ENCODE measurements at places on chromosomes 3 and 15.

DNA sequence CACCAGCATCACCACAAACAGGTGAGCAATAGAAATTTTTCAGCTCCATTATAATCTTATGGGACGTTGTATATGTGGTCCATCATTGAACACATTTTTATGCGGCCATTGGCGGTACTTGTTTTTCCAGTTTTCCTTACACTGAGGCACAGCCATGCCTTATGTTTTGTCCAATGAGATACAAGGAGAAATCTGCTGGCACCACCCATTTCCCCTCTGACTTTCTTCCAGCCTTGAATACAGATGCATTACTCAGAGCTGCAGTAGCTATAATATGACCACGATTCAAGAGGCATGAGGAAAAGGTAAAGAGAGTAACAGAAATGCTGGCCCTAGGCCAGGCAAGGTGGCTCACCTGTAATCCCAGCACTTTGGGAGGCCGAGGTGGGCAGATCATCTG is 9.0 kb upstream of the PIK3R4 start:
- no peak for DNase-seq

- DNase-seq = no peak
Measured at GRCh38 chr15:65249641-65250040, 37.0 kb downstream of the PARP16 start.

- no peak for DNase-seq
Measured at GRCh38 chr15:66779331-66780009, 77.4 kb downstream of the SMAD6 start.

DNA sequence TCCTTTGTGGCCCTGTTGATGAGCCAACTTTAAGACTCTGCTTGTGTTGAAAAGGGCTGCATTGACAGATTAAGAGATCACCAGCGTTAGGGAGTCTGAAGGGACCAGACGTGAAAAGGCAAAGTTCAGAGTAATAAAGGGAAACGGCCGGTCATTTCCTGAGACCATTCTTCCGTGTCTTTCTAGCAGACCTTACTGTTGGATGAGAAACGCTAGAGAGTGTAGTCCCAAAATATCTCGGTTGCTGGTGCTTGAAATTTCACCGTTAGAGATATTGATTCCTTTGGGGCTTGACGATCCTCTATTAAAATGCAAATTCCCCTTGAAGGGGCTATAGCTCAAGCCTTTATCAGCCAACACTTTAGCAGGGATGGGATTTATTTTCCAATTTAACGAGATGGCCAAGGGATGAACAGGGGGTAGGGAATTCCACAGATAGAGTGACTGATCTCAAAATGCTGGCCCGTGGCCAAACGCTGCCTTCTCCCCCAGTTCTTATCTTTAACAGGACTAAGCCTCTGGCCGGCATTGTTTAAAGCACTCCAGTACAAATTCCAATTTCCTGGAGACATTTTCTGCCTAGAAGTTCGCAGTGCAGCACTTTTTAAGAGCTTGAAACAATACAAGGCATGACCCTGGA is 250.4 kb downstream of the TJP1 start:
- no peak for DNase-seq

DNA sequence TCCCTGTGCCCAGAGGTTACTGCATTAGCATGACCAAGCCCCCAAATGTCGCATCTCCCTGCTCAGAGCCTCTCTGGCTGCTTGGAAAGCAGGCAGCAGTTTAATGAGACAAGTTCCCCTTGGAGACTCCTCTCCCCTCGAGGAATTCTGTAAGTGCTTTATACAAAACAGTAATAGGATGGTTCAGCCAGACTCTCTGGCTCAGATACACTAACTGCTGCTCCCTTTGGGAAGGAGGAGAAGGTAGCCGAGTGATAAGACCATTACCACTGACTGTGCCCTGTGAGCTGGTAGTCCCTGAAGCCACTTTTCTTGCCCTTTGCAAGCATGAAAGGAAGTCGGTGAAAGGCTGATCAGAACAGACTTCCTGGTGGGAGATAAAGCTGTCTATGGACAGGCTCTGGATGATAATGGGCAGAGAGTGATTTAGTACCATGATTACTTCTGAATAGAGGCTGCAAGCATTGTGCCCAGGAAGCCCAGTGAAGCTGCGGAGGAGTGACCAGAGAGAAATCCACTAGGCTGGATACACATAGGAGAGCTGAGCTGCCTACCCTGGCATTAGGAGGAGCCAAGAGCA is 100.8 kb downstream of the SEMA6D start:
- DNase-seq = no peak

DNA sequence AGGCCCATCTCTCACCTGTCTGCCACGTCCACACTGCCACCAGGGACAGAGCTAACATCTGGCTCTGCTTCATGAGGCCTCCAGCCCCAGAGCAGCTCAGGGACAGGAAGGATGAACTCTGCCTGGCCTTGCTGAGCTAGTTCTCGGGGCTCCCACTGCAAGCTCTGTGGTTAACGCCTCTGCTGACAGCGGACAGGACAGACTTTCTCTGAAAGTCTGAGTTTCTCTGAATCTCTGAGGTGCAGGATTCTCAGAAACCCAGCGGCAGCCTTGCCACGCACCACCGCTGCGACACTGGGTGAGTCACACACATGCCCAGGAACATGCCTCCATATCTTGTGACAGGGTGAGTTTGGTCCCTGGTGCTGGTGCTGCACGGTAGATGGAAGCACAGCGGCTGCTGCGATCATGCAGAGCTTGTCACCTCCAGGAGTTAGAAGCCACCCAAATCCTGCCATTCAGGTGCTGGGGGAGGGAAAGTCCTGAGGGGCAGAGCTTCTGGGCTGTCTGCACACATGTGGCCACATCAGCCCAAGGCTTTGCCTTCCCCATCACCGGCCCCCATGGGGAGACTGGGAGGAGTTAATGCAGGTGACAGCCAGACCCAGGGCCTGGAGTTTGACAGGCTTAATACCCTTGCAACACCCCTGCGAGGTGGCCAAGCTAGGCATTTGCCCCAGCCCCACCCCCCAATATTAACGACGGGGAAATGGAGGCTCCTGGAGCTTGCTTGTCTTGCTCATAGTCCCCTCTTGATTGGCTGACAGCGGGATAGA is 267.0 kb downstream of the PLCL2 start:
- no peak for DNase-seq

DNA sequence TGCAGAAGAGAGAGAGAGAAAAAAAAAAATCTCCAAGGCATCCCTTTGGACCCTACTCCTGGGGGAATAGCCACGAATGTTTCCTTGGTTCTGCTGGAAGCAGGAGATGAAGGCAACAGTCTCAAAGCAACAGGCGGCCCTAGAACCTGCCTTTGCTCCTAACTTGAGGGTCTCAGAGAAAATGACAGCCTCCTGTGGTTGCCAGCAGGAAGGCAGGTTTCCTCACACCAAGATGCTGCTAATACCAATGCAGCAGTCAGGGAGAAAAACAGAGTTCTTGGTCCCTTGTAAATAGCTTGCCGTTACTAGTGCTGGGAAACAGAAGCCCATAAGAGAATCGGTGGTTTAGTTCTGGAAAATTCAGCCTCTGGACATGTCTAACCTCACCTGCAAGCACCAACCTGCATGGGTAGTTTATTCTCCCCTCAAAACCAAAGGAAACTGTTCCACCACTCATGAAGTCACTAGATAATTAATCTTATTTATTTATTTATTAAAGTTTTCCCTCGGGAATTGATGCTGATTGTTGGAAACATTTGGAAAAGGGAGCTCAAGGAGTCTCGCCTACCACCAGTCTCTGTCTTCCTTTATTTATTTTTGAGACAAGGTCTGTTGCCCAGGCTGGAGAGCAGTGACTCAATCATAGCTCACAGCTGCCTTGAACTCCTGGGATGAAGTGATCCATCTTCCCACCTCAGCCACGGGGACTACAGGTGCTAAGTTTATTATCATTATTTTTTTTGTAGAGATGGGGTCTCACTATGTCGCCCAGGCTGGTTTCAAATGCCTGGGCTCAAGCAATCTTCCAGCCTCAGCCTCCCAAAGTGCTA is 883 bp upstream of the FRMD4B start:
- no peak for DNase-seq

- no peak for DNase-seq
Measured at GRCh38 chr3:133833880-133834620, 28.4 kb downstream of the SRPRB start.

GRCh38 chr3:15433531-15433930 is 6.1 kb downstream of the EAF1 start:
- DNase-seq = no peak

DNA sequence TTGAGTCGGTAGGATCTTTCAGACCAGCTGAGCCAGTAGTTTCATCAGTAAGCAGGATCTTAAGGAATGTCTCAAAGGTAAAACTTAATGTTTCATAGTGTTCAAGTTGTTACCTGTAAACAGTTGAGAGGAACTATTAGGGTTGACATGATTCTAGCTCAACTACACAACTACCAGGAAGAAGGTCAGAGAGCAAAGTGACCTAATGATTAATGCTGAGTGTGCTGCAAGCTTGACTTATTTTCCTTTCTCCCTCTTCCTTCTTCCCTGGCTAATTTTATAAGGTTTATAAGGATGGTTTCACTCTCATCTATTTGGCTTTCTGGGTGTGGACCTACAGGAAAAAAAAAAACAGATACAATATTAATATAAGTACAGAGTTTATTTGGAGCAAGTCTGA is 30.2 kb upstream of the LHFPL4 start:
- DNase-seq = no peak

- no peak for DNase-seq
Measured at GRCh38 chr3:107370907-107371306, 6.3 kb upstream of the CCDC54 start.

GRCh38 chr3:177488740-177489139 is 291.5 kb upstream of the TBL1XR1 start:
- no peak for DNase-seq

DNA sequence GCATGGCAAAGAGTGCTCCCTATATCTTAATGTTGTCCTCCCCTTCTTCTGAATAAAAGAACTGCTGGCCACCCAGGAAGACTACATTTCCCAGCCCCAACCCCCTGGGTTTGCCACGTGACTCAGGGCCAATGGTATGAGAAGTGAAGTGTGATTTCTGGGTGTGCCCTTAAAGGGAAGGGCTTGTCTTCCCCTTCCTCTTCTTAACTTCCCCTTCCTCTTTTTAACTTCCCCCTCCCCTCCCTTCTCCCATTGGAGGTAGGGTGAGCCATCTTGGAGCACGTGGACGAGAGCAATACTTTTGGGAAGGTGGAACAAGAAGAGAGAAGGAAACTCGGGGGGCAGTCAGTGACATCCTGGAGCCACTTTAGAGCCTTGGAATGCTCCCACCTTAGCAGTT is 6.8 kb upstream of the KBTBD12 start:
- DNase-seq = no peak

DNA sequence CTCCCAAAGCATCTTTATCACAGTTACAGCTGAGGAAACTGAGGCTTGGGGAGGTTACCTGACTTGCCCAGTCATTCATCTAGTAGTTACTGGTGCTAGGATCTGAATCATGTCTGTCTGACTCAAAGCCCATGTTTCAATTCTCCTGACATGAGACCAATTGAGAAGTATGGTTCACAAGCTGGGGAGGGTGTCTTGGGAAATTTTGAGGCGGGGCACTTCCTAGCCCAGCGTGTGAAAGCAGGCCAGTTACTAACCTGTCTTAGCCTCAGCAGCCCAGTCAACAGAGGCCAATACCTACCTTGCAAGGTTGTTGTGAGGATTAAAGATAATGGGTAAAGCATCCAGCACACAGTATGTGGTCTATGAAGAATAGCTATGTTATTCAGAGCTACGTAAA is 37.0 kb downstream of the CLDN18 start:
- no peak for DNase-seq

- no peak for DNase-seq
Measured at GRCh38 chr15:25783607-25784540, 79.3 kb downstream of the ATP10A start.

- DNase-seq = no peak
Measured at GRCh38 chr3:38990621-38991020, 61.1 kb downstream of the SCN11A start.

GRCh38 chr3:159783780-159784742 is 204.6 kb upstream of the IL12A start:
- DNase-seq = no peak

DNA sequence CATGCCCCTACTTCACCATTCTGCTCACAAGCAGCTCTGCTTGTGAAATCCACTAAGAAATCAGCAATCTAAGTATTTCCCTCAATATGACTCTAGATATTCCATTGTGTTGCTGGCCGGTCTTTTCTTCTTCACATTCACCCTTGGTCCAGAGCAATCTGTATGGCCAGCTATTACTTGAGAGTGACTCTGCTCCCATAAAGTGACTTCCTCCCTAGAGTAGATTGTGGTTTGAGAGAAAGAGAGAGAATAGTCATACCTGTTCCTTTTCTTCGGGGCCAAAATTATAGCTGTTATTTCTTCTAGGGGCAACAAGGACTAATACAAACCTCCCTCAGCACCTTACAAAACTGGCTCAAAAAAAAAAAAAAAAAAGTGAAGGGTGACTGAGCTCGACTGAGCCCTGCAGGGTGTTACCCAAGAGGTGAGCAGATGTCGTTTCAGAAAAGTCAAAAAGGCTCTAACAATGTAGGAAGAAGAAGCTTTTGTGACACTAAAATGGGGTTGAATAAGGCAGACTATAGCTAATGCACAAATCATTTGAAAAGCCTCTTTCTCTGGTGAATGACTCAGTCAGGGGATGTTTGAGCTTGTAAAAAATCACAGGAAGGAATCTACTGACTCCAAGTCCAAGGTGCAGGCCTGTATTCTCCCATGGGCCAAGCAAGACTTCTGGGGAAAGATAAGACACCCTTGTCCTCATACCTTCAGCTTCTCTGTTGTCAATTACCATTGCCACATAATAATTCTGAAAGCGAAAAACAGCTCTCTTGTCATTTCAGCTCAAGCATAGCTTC is 161.0 kb upstream of the SLC24A5 start:
- DNase-seq = no peak

DNA sequence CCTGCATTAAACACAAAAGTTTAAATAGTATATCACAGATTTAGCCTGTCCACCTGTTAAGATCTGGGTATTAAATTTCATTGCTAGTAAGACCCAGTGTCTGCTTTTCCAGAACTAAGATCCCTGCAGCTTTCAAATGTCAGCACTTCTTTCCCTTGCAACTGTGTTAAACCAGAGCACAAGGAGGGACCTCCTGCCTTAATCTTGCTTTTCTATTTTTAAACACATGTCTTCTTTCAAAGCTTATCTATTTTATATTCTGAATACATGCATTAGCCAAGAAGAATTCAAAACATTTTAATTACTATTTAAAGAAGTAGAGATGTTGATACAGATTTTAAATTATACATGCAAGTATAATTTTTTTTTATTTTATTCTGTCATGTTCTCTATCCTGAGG is 315.1 kb downstream of the ARPP21 start:
- no peak for DNase-seq

DNA sequence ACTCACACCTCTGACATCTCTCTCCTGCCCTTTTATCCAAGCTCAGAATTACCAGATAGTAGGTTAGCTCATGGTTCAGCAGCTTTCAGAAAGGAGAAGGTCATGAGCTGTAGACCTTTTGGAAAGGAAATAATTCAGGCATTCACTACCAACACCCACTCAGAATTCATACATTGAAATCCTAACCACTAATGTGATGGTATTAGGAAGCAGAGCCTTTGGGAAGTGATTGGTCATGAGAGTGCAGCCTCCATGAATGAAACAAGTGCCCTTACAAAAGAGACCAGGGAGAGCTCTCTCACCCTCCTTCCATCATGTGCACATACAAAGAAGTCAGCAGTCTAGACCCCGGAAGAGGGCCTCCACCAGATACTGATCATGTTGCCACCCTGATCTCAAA is 315.8 kb upstream of the CCDC54 start:
- no peak for DNase-seq
